ENCODE measurements at places on chromosomes 7 and 10. TPM values are rescaled to one million over a fixed set of nuclear protein-coding genes. Genes with fewer than 3 reads are reported as not detected.
A peak's percentile ranks its signal among the peaks of the same experiment; 100 is the strongest.

SH2D4B gene
- total RNA-seq, result 0.12 TPM

DNA sequence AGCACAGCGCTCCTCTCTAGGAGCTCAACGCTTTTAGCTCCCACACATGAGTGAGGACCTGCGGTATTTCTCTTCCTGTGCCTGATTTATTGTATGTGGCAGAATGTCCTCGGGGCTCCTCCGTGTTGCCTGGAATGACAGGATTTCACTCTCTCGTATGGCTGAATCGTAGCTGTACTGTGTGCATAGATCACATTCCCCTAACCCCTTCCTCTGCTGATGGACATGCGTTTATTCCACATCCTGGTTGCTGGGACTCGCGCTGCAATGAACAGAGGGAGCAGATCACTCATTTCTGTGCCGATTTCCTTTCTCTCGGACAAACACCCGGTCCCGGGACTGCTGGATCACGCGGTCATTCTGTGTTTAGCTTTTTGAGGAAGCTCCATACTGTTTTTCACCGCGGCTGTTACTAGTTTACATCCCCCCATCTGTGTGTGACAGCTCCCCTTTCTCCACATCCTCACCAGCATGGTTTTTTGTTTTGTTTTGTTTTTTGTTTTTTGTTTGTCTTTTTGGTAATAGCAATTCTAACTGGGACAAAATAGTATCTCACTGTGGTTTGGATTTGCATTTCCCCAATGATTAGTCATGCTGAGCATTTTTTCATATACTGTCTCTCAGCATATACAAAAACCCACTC is 76.3 kb downstream of the FOXL3 start:
- DNase-seq, result no peak

GRCh38 chr7:31687024-31687748 is at the start of gene PPP1R17:
Gene PPP1R17 (plus strand): TSS chr7:31687215. CDS start chr7:31692442, 5,227 bp downstream.
- DNase-seq, result no peak

CPXM2 gene
- not detected for total RNA-seq

SLC26A5 gene
- not detected for total RNA-seq

GRCh38 chr10:101959346-101959916 is 96.5 kb downstream of the ARMH3 start:
- no peak for DNase-seq

GRCh38 chr7:54757711-54758110 is 1.3 kb downstream of the SEC61G start:
- no peak for DNase-seq

GRCh38 chr7:157568770-157569584 is 232.2 kb downstream of the DNAJB6 start:
- peak; percentile 61 for DNase-seq

DNA sequence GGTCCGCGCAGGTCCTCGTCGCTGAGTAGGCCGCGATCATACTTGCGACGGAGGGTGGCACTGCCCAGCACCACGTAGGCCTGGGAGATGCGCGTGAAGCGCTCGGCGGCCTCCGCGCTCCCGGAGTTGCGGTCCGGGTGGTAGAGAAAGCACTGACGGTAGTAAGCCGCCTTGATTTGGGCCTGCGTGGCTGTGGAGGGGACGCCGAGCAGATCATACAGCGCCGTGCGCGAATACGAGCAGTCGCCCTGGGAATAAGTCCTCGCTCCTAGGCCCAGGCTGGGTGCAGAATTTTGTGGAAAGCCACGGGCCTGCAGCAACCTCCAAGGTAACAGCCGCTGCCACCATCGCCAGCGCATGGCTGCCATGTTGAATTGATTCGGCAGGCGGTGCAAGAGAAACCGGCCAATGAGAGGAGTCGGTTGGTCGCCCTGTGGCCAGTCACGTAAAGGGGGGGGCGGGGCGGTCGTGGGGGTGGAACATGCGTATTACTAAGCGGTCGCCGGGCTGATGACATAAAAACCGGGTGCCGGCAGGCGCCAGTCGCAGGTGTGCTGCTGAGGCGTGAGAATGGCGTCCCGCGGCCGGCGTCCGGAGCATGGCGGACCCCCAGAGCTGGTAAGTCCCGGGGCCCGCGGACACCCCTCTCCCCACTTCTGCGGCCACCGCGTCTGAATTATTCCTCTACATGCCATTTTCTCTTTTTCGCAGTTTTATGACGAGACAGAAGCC is at the start of the genes BUD23 and DNAJC30:
TSS of gene BUD23 (plus strand) at position 542 of the 732 bp plus-strand sequence. CDS start at position 571, 29 bp downstream.
TSS of gene DNAJC30 (minus strand) at position 398 of the 732 bp plus-strand sequence. CDS start at position 368, 30 bp downstream.
- DNase-seq, result peak; percentile 96

DNA sequence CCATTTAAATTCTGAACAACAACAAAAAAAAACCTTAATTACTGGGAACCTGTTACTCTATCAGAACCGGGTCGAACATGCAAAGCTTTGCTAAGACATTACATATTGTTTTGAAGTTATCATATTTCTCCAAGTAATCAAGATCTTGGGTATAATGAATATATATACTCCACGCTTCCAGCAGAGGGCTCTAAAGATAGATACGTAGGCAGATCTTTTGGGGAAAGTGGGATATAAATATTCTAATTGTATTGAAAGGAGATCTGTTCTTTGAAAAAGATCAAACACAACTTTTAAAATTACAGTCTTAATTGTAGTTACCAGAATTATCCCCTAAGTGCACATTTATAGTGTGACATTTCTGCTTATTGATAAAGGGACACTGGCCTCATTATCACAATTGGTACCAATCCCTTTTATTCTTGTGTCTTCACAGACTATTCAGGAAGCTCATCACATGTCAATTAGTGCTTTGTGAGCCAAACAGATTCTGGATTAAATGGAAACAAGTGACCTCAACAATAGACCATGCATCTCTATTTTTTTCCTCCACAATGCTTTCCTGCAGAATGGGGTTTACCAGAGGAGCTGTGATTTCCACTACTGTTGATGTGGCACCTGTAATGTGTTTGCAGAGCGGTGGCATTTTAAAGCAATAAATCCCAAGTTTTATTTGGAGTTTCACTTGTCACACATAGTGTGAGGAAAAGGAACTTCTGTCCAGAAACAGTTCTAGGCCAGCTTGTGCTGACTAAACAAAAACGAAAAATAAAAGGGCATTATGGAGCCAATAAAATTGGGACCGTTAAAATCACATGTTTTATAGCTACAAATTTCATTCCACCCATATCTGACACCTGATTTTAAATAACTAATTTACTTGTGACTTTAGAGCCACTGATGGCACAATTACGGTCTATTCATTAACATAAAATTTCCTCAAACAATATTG is 122.4 kb downstream of the CTTNBP2 start:
- no peak for DNase-seq

DNA sequence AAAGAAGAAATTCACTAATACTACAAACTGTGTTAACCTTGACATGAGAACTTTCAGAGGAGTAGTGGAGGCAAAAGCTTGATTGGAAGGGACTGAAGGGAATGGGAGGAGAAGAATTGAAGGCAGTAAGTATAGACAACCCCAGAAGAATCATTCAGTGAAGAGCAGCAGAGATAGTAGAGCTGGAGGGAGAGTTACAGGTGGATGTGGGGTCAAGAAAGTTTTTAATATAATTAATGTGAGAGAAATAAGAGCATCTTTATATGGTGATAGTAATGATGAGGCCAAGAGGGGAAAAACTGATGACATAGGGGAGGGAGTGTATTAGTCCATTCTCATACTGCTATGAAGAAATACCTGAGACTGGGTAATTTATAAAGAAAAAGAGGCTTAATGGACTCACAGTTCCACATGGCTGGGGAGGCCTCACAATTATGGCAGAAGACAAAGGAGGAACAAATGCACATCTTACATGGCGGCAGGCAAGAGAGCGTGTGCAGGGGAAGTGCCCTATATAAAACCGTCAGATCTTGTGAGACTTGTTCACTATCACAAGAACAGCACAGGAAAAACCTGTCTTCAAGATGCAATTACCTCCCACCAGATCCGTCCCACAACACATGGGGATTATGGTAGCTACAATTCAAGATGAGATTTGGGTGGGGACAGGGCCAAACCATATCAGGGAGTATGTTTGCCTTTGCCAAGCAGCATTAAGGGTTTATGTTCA is 88.3 kb upstream of the PIK3CG start:
- DNase-seq, result no peak

DNA sequence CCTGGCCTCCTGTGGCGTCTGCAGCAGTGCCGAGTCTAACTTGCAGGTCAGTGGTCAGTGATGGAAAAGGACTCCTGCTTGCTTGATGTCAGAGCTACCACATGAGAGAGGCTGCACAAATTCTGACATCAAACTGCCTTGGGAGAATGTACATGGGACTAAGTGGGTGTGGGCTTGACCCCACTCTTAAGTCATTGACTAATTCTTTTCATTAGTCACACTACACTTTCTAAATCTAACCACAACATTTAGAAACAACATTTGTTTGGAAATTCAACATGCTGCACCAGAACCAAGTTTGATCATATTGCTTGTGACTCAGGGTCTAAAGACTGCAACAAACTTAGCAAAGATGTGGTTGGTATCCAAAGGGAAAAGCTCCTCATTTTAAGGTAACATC is 24.4 kb upstream of the CDC14C start:
- DNase-seq, result no peak

- no peak for DNase-seq
Measured at GRCh38 chr7:4286351-4286750, 395.7 kb upstream of the FOXK1 start.

DNA sequence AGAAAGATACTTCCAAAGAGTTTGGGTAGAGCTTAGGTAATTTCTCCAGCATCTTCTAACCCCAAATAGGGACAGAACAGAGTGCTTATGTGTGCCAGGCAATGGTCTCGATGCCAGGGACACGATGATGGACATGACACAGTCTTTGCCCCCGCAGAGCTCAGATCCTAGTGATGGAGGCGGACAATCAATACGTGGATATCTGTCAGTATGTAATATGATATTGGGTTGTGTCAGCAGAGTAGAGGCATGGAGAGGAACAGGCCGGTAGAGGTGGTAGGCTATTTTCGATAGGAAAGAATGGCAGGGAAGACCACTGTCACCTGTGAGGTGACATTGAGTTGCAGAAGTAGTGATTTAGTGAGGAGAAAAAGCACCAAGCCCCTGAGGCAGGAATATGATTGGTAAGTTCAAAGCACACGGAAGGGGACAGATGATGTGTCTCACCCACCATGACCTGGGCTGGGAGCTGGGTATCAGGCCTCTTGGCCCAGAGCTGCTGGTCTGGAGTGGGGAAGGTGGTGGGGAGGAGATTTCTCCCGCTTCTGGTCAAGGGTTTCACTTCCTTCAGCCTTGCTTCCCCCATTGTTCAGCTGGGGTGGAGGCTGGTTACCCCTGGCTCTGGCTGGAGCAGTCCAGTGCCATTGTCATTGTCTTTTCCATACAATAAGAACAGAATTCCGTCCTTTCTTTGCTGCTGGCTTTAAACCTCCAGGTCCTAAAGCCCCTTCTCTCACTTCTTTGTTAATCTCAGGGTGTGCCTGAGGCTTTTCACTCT is 36.0 kb upstream of the SRGN start:
- no peak for DNase-seq

GRCh38 chr7:77830649-77831355 is 32.2 kb downstream of the PHTF2 start:
- no peak for DNase-seq

DNA sequence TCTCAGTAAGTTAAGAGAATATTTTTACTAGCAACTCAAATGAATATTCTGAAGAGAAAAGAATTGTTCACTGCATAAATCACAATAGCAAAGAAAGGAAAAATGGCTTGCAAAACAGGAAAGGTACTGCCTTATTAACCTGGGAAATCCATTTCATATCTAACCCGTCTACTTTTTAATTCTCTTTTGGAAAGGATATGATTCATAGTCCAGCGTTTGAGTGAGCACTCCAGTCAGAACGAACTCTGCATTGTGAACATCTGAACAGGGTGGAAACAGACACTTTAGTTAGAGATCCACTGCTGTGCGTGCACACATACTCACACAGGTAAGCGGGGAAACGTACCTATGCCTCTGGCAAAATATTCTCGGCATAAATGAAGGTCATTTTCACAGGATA is 56.8 kb downstream of the PAXIP1 start:
- no peak for DNase-seq
